ENCODE measurements at places on chromosomes 1 and 21.

- no peak for DNase-seq
These were observed 257.4 kb upstream of the PLXNA2 start for GRCh38 chr1:208501542-208501941.

- no peak for DNase-seq
These were observed 111.4 kb upstream of the TIAM1 start for GRCh38 chr21:31455506-31455905.

DNA sequence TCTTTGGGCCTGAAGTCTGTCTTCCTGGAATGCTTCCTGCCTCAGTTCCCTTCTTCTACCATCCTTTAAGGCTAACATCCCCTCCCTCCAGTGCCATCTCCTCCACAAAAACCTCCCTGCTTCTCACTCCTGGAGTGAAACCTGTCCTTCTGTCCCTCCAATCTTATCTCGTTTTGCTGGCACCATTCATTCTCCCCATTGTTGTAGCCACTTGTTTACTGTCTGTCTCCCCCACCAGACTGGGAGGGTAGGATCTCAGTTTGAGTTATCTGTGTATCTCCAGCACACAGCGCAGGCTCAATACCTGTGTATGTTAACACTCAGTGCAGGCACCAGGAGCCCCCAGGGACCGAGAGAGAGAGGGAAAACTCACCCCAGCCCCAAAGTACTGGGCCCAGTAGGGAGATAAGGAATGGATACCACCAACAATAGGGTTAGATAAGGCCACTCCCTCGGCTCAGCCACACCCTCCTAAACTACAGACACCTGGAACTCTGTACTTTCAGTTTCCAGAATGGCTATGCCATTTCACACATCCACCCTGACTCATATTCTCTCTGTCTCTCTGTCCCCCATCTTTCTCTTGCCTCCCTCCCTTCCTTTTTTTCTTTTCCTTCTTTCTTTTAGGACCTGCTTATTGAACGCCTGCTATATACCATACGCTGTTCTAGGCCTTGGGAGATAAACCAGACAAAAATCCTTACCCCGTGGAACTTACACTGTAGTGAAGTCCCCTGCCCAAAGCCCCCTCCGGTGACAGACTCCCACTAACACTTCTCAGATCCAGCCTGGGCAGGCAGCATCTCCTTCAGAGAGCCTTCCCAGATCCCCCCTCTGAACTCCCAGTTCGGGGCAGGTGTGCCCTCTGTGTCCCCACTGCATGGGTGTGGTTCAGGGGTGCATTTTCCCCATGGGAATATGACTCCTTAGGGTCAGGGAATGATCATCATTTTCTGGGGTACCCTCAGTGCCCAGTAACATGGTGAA, 3.3 kb upstream of the SSBP3 start:
- no peak for DNase-seq

DNA sequence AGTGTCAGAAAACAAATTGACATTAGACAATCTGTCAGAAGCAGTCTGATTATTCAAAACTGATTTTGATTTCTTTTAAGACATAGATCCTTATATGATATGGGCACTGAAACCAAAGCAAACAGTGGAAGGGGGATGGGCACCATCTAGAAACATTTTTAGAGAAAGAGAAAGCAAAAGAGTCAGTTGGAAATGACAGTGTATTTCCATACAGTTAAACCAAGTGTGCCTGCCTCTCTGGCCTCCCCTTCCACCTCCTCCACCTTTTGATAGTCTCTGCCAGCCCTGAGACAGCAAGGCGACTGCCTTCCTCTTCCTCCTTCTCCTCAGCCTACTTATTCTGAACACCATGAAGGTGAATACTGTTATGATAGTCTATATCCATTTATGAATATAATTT, 949.7 kb downstream of the AMY1C start:
- no peak for DNase-seq

DNA sequence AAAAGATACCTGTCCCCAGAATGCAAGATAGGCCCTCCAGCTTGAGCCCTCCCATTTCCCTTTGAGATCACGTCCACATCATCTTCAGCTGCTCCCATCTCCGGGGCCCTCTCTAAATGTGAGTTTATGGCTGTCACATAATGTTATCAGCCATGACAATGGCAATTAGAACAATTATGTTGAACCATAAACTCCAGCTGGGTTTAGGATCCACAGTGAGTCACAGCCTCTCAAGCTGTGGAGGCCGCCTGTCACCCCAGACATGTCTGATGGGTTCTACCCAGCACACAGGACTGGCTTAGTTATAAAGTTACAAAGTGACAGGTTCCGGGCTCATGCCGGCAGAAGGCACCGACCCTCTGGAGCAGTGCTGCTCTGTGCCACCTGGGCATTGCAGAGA, 597.3 kb downstream of the PTPRU start:
- DNase-seq, result no peak

DNA sequence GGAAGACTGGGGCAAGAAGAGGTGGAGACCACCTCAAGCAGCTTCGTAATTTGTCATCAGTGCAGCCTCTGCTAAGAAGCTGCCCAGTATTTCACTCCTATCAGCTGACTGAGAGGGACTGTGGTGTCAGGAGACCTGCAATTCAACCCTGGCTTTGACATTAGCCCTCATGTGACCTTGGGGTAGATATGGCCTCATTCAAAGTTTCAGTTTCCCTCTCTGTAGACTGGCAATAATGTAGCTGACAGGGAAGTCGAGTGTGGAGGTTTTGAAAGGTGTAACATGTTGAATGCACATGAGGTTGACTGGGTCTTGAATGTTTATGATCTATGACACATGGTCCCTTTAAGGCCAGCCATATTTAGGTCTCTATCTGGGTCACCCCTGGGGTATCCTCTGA, 2.2 kb upstream of the SPRR4 start:
- DNase-seq, result no peak

All from muscle of back (tissue), 13 donors.